Right atrium auricular region (tissue), 2 donors: ENCODE measurements at places on chromosomes 13 and 19. TPM values are rescaled to one million over a fixed set of nuclear protein-coding genes. Genes with fewer than 3 reads are reported as not detected.

The C5AR1 gene
- total RNA-seq, result 4.6 TPM

The CD33 gene
- total RNA-seq, result 4.2 TPM

The POGLUT2 gene
- 3.9 TPM for total RNA-seq

The MISP gene
- 0.96 TPM for total RNA-seq

The LILRB5 gene
- 2.6 TPM for total RNA-seq

The ZNF540 gene
- 3.7 TPM for total RNA-seq

The APC2 gene
- total RNA-seq, result 0.35 TPM

The ZNF793 gene
- total RNA-seq, result 3.4 TPM

The DNMT1 gene
- total RNA-seq, result 17.2 TPM

The EBI3 gene
- total RNA-seq, result 1.7 TPM

The SYNGR4 gene
- total RNA-seq, result not detected

The PSG1 gene
- total RNA-seq, result not detected

The RETN gene
- total RNA-seq, result not detected

The MATK gene
- total RNA-seq, result 1.5 TPM

The DDX49 gene
- total RNA-seq, result 31.9 TPM

The EDDM13 gene
- not detected for total RNA-seq

The VSTM2B gene
- total RNA-seq, result not detected

The LENG8 gene
- total RNA-seq, result 36.4 TPM

The UBE2L5 gene
- total RNA-seq, result 1.1 TPM

The DAZAP1 gene
- 47.5 TPM for total RNA-seq

The COL4A1 gene
- total RNA-seq, result 140 TPM

The ZNF222 gene
- 2.9 TPM for total RNA-seq

The ZNF426 gene
- total RNA-seq, result 9.6 TPM

The SMIM24 gene
- not detected for total RNA-seq

The ZNF784 gene
- total RNA-seq, result 7.8 TPM

The CBY2 gene
- total RNA-seq, result not detected

The CYP2F1 gene
- total RNA-seq, result not detected

The ZNF888 gene
- total RNA-seq, result 0.74 TPM

The ZNF845 gene
- total RNA-seq, result 2.4 TPM

The SKA3 gene
- 2.0 TPM for total RNA-seq

The SIGLEC14 gene
- total RNA-seq, result 0.26 TPM

The PEAK3 gene
- 1.5 TPM for total RNA-seq

The SLC1A6 gene
- not detected for total RNA-seq

The FOXA3 gene
- not detected for total RNA-seq

The SCAMP4 gene
- 42.1 TPM for total RNA-seq
